ENCODE measurements at places on chromosomes 2 and 18.
A peak's percentile ranks its signal among the peaks of the same experiment; 100 is the strongest.

DNA sequence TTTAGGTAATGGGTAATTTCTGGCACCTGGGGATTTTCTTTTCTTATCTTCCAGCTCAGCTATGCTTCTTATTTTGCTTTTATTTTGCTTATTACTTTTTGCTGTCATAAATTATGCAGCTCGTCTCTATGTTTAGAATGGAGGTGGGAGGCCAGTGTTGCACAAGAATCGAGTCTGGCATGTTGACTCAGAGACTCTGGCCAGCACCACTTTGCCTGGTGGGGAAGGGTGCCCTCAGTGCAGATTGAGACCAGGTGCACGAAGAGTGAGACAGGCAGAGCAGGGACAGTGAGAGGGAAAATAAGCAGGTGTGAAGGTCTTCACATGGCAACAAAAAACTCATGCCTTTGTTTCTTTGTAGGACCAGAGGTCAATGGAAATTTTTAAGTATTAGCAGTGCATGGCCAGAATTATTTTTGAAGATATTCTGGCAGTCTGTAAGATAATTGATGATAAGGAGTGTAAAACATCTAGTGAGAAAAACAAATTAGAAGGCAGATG is 59.2 kb upstream of the SLC5A7 start:
- no peak for DNase-seq

DNA sequence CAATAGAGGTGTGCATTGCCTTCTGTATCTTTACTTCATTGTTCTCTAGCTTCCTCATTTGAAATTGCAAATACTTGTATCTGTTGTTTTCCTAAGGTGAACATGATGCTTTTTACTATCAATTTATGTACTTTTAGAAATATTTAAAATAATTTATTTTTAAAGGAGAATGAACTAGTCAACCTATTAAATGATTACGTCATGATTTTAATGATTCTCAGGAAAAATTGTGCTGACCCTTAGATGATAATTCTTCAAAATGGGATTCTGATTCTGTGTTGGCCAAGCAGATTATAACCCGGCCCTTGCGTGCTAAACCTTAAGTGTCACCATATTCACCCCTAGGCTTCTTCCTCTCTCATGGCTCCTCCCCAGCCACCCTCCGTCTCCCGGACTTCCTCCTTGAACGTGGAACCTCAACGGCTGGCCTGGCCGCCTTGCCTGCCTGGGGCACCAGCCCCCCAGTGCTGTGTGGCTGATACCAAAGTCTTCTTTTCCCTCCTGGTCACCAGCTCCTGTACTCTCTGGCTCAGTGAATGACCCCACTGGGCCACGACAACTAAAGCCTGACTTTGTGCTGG is 292.0 kb downstream of the GBX2 start:
- DNase-seq: no peak

DNA sequence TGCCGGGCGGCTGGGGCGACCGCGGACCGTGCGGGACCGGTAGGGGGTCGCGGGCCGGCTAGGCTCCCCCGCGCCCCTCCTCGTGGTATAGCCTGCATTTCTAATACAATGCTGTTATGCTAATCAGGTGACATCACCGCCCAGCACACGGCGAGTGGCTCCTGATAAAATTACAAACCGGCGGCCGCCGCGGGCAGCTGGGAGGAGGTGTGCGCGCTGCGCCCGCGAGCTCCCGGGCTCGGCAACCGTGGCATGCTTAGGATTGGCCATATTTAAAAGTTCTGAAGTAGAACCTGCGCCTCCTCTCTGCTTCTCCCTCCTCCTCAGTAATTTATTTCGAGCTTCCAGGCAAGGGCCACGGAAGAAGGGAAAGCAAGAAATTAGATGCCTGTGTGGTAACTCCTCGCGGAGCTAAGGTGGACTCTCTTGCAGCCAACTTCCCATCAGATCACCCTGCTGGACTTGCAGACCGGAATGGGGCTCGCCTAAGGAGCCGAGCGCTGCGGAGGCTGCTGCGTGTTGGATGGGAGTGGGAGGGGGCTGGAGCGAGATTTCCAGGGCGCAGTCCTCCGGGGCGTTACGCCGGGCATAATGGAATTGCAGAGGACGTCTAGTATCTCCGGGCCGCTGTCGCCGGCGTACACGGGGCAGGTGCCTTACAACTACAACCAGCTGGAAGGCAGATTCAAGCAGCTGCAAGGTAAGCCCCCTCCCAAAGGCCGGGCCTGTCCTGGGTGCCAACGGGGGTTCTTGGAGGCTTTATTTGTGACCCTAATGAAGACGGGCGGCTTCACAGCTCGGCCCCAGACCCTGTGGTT is 102.3 kb downstream of the SPTBN1 start:
- peak; percentile 77 for DNase-seq

- DNase-seq: no peak
Measured at GRCh38 chr2:127065299-127065939, 41.5 kb downstream of the BIN1 start.

GRCh38 chr2:79717364-79718007 is 204.6 kb downstream of the CTNNA2 start:
- no peak for DNase-seq

GRCh38 chr2:205719847-205720246 is 37.5 kb downstream of the NRP2 start:
- DNase-seq: no peak

- DNase-seq: no peak
Measured at GRCh38 chr2:176508984-176509740, 239.9 kb downstream of the MTX2 start.

DNA sequence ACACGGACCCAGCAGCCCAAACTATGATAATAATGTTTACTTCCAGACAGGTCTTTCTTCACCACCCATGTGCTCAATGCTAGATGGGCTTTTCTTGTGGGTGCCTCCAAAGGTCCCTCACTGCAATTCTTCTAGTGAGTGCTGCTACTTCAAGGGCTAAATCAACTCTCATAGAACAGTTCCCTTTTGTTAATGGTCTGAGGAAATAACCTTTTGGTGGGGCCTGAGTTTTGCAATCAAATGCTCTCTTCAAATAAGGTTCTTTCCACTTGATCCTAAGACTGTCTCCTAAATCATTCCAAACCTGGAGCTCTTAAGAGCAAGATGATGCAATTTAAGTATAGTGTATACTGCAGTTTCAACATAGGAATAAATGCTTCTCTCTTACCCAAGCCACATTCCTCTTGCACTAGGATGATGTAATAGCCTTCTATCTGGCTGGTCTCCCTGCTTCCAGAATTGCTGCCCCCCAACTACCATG is 6.0 kb downstream of the NEMP2 start:
- DNase-seq: no peak

GRCh38 chr2:200086911-200087310 is 131.5 kb downstream of the MAIP1 start:
- DNase-seq: no peak

DNA sequence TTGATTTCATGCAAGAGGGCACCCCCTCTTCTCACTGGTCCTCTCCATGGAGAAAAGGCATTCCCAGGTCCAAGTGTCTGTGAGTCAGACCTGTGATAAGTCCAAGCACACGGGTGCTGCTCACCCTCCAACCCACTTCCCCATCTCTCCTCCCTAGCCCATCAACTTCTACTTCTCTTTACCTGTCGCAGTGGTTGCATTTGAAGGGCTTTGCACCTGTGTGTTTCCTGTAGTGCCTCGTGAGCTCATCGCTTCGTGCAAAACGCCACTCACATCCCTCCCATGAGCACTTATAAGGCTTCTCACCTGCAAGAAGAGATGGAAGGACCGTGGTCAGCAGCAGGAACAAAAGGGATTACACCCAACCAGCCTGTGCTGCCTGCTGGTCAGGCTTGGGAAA is 77.5 kb downstream of the KLF7 start:
- DNase-seq: no peak

All from DND-41 (cell line).